ENCODE measurements at places on chromosomes 12 and 14.

GRCh38 chr12:59194794-59195193, 274.5 kb upstream of the LRIG3 start:
- DNase-seq = no peak

- DNase-seq = no peak
These were observed 11.2 kb downstream of the TTC8 start for GRCh38 chr14:88835661-88836060.

DNA sequence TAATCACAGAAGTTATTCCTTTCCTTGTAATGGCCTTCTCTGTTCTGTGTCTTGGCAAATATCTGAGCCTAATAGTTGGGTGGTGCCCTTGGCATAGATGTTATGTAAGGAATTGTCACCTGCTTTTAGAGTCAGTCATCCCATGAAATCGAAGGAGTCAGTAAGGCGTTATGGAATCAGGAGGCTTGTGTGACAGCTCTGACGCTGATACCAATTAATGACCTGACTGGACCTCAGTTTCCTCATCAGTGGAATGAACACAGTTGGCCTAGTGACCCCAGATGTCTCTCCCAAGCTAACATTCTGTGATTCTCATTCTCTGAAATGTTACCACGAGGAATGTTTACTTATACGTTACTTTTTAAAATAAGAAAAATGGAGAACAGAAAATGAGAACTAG, 32.1 kb downstream of the TXNRD1 start:
- DNase-seq = no peak

GRCh38 chr14:56694609-56695008, 115.0 kb downstream of the TMEM260 start:
- no peak for DNase-seq

GRCh38 chr12:46209914-46210872, 58.6 kb downstream of the SLC38A1 start:
- peak; percentile 90 for DNase-seq

- DNase-seq = no peak
These were observed 425.4 kb downstream of the SLC16A7 start for GRCh38 chr12:60021235-60021634.

DNA sequence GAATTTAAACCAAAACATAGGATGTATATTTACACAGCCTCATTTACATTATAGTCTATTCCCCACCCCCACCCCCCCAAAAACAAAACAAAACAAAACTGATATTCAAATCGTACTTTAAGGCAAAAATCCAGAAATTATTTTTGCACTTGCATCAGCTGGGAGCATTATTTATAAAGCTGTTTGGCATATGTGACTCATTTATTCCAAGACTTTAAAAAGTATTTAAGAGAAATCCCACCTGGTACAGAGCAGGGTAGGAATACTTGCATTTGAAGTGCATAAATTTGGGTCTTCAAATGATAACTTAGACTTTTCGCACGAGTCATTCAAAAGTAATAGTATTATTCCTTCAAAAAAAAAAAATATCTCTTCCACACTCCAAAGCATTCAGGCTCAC, 1.1 kb downstream of the KLHL28 start:
- DNase-seq = no peak

- DNase-seq = no peak
These were observed 56.5 kb downstream of the WASHC3 start for GRCh38 chr12:102005256-102005655.

- DNase-seq = no peak
These were observed 15.0 kb upstream of the RFLNA start for GRCh38 chr12:124279846-124280360.

- no peak for DNase-seq
These were observed 108.3 kb downstream of the IGF1 start for GRCh38 chr12:102372087-102372486.

GRCh38 chr14:55333711-55334485, 62.7 kb downstream of the FBXO34 start:
- DNase-seq = no peak

DNA sequence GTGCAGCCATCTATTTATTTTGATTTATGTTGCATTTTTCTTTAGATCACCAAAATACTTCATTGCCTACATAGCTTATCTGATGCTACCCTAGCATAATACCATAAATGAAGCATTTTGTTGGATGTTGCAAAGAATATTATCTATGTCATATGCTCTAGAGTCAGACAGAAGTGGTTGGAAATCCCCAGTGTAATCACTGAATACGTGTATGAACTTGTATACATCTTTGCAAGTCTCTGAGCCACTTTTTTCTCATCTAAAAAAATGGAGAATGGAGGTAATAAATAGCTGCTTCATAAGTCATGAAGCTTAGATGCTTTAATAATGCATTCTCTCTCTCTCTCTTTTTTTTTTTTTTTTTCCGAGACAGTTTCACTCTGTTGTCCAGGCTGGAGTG, 18.5 kb downstream of the EVL start:
- DNase-seq = no peak

DNA sequence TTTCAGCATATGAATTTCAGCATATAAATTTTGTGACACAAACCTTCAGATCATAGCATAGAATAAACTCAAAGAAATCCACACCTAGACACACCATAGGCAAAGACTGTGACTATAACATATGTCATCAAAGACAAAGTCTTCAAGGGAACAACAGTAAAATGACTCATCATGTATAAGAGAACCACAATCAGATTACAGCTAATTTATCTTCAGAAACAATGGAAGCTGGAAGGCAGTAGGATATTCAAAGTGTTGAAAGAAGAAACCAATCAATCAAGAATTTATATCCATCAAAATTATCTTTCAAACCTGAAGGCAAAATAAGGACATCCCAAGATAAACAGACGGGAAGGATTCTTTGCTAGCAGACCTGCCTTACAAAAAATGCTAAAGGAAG, 29.0 kb downstream of the DLK1 start:
- no peak for DNase-seq

DNA sequence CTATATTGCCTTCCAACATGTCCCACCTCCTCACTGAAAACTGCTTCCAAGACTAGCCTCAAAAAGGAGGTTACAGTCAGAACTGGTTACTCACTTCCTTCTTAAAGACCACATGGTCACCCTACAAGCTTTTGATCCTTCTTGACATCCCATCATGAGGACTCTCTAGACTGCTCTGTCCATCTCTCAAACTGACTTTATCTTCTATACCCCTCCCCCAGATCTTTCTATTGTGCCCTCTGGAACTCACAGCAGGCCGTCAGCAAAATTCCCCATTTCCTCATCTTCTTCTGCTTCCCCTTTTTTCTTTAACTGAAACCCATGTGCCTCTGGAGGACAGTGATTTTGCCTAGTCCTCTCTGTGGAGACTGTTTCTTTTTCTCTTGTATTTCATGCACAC, 18.1 kb upstream of the IGF1 start:
- no peak for DNase-seq
